ENCODE measurements at places on chromosomes 3 and 15.

DNA sequence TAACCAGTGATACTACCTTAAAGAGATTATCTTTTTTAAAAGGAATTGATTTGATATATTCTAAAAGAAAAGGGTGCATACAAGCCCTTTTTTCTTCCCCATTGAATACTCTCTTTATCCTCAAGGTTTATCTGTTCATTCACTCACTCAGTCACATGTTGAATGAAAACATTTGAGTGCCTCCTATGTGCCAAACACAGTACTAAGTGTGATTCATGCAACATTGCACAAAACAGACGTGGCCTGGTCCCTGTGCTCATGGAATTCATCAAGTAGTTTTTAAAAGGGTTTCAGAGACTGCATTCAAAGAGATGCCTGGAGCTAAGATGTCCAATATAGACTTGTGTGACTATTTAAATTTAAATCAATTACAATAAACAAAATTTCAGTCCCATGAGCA, 462.2 kb upstream of the MDFIC2 start:
- DNase-seq, result no peak

DNA sequence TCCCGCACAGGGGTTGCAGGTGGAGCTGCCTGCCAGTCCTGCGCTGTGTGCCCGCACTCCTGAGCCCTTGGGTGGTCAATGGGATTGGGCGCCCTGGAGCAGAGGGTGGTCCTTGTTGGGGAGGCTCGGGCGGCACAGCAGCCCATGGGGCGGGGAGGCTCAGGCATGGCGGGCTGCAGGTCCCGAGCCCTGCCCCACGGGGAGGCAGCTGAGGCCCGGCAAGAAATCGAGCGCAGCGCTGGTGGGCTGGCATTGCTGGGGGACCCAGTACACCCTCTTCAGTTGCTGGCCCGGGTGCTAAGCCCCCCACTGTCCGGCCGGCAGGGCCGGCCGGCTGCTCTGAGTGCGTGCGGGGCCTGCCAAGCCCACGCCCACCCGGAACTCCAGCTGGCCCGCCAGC, 27.9 kb downstream of the NCK1 start:
- no peak for DNase-seq

GRCh38 chr3:127017229-127017628, 34.3 kb downstream of the PLXNA1 start:
- no peak for DNase-seq

GRCh38 chr15:73240866-73241499, 127.8 kb downstream of the HCN4 start:
- no peak for DNase-seq

- DNase-seq, result no peak
Observed at GRCh38 chr3:71896751-71897150, 111.8 kb upstream of the PROK2 start.

DNA sequence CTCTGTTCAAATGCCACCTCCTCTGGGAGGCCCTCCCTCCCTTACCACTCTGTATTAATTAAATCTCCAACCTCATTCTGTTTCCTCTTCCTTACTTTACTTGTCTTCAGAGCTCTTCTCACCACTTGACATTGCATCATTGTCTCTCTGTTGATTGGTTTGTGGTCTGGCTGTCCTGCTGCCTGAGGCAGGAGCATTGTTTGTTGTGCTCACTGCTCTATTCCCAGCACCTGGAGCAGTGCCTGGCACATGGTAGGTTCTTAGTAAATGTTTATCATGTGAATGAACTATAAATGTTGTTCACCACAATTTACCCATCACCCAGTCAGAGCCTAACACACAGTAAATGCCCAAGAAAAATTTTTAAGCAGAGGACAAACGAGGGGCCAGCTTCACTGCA, 6.7 kb upstream of the BFSP2 start:
- DNase-seq, result no peak

DNA sequence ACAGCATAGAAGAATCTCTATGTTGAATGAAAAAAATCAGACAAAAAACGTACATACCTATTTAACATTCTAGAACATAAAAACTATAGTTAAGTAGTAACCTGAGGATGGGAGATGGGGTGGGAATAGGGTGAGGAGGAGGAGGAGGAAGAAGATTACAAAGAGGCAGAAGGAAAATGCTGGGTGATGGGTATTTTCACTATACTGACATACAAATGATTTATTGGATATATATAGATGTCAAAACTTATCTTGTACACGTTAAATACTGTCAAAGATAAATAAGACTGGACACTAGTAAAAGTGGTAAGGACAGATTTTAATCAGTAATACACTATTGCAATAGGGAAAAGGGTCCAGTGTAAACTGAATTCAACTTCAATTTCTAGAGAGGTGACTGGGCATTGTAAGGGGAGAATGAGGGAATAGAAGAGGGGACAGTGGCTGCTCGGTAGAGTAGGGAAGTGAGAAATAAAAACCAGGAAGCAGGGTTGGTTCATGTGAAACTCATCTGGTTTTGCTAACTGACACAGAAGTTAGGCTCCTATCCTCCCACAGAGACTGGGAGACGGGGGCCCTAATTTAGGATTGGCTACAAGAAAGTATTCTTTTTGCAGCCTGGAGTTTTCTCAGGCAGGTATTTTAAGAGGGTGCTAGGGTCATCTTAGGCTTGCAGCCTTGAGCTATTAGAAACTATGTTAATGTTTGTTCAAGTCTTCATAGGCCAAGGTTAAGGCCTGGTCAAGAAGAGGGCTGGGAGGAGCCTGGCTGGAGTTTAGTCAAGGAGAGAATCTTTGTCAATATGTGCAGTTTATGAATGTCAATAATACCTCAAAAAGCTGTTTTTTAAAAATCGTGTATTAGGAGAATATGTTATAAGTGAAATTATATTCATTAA, 15.0 kb upstream of the C15orf61 start:
- no peak for DNase-seq

DNA sequence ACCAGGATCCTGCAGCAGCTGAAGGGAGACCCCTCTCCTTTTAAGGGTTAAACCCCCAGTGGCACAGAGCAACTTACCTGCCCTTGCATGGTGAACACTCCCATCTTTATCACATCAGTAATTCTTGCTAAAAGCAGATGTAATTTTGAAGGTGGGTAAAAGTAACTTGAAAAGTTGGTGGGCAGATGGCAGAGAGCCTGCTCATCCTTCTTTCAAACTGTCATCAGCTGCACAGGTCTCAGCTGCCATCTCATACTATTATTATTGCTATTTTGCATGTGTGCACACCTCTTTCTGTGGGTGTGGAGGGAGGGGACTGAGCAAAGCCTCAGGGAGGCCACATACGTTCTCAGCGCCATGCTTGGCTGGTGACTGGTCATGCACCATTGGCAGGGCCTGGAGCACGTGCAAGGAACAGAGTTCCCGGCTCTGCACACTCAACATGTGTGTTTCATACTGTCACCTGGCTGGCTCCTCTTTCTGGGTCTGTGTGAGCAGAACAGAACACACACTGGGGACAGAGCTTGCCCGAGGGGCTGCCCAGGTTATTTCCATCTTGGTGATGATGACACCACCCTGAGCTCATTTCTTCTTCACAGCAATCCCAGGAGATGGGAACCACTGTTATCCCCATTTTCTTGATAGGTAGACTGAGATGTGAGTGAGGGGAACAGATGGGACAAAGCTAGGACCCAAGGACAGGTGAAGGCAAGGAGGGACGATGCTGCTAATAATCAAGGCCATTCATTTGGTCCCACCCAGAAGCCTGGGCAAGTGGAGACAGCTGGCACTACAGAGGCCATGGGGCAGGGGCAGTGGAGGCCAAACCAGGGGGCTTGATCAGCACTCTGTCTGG, 95.8 kb upstream of the KLF13 start:
- no peak for DNase-seq

DNA sequence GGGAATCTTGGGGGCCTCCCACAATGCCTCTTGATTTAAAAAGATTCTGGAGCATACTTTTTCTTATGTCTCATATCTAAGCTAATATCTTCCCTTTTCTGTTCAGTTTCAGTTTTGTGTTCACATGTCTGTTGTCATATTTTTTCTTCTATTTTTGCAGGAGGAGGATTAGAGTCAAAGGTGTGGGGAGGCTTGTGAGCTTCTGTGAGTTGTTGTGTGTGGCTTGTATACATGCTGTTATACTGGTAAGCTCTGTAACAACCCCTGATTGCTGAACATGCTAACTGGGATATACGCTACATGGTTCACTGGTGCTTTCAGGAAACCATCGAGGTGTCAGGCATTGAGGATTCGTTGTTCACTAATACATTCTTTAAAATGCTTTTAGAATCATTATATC, 83.5 kb downstream of the SLC25A26 start:
- DNase-seq, result no peak

GRCh38 chr3:11609481-11609880, 34.2 kb downstream of the VGLL4 start:
- DNase-seq, result no peak

DNA sequence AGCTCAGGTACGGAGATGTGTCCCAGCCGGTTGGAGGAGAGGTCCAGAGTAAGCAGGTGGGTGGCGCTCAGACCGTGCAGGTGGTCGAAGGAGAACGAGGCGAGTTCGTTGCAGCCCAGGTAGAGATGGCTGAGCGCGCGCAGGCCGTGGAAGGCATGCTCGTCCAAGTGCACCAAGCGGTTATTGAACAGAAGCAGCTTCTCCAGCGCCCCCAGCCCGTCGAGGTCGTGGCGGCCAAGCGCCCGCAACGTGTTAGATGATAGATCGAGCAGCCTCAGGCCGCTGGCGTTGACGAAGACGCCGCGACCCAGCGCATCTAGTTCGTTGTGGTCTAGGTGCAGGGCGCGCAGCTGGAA, 648 bp downstream of the AMIGO3 start:
- no peak for DNase-seq

GRCh38 chr15:50879016-50879617, 29.4 kb upstream of the AP4E1 start:
- DNase-seq, result no peak

DNA sequence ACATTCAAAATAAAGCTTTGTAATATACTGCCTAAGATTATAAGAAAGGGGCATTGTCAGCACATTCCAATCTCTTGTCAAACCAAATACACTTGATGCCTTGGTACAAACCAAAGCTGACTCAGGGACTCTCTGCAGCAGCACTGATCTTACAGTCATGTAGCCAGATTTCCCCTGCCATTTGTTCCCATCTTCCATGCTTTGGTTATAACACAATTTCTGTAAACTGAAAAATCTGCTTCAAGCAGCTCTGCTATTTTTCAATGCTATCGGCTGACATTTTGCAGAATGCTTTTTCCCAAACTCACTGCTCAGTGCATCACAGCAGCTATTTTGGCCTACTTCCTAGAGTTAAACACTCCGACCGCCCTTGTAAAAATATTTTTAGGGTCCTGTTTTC, 18.2 kb downstream of the PLOD2 start:
- no peak for DNase-seq

GRCh38 chr3:127865941-127866340, 43.6 kb upstream of the MGLL start:
- no peak for DNase-seq

- no peak for DNase-seq
Observed at GRCh38 chr3:59339818-59340217, 290.0 kb upstream of the CFAP20DC start.

GRCh38 chr15:58302832-58303231, 129.0 kb upstream of the LIPC start:
- no peak for DNase-seq

DNA sequence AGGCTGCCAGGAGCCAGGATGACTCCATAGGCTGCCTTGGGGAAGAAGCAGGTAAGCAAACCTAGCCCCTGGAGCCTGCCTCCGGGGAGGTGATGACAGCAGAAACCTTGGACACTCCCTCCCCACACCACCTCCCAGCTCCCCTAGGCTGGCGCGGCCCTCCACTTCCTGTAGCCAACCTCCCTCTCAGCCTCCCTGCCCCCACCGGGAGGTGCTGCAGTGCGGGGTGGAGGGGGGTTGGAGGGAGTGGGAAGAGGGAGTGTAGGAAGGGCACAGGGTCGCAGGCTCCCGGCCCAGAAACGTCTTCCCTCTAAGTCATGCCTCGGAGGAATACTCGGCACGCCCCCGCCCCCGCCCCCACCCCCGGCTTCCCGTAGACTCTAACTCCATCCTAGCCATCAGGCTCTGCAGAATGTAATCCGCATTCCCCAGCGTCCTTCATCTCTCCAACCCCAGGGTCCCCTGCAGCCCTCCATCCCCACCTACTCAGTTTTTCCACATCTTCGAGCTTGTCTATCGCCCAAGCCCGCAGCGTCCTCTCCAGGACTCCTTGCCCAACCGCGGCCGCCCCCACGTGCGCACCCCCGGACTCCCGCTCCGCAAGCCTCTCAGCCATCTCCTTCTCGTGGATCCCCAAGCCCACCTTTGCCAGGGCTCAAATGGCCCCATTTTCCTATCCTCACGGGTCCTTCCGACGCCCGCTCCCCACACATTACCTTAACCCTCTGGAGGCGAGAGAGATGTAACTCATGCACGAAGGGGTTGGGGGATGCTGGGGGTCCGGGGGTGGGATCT, 528 bp downstream of the LPCAT4 start:
- DNase-seq, result peak; percentile 2

- DNase-seq, result no peak
Observed at GRCh38 chr15:70094690-70095311, 2.9 kb downstream of the TLE3 start.

DNA sequence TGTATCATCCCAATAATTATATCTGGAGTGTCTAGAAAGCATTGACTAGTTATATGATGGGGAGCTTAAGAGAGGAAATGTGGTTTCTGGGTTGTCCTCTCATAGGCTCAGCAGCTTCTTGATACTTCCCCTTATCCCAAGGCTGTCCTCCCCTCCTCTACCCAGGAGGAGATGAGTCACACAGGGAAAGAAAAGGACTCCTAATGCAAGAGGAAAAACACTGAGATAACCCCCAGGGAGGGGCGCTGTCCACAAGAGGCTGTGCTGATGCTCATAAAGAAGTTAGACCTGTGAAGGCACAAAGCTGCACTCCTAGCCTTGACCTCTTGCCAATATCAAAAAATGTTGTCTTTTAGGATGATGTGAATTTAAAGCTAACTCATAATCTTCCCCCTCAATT, 28.8 kb upstream of the GYG1 start:
- no peak for DNase-seq

- DNase-seq, result no peak
Observed at GRCh38 chr15:92149029-92149428, 244.7 kb upstream of the ST8SIA2 start.

GRCh38 chr3:30513374-30514152, 92.8 kb upstream of the TGFBR2 start:
- no peak for DNase-seq
